Chondrocyte (in vitro differentiated cells): ENCODE measurements at places on chromosomes 12 and 14. TPM values are rescaled to one million over a fixed set of nuclear protein-coding genes. Genes with fewer than 3 reads are reported as not detected.

DNA sequence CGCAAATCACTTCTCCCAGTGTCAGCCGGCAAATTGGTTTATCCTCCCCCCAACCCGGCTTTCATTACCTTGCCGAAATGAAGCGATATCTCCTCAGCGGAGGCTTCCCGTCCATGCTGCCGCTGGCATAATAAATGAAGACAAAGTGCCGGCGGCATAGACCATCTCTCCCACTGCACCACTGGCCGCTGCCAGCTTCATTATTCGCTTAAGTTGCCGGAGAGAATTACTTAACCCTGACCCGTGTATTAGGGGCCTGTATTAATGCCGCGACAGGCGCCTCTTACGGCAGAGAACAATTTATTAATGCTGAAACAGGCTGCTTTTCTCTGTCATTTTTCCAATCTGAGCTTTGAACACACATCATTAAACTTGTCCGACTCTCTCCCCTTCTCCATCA lies 17.5 kb upstream of the GPATCH2L start:
- peaks cover 2% of the 10 kb centered on the region for H3K36me3 ChIP-seq
- no peak overlapping the region for H3K27ac ChIP-seq
- H3K27me3 ChIP-seq = peaks cover 64% of the 10 kb centered on the region
- H3K4me1 ChIP-seq = peaks cover 10% of the 10 kb centered on the region
- no peak overlapping the region for H3K4me3 ChIP-seq

DNA sequence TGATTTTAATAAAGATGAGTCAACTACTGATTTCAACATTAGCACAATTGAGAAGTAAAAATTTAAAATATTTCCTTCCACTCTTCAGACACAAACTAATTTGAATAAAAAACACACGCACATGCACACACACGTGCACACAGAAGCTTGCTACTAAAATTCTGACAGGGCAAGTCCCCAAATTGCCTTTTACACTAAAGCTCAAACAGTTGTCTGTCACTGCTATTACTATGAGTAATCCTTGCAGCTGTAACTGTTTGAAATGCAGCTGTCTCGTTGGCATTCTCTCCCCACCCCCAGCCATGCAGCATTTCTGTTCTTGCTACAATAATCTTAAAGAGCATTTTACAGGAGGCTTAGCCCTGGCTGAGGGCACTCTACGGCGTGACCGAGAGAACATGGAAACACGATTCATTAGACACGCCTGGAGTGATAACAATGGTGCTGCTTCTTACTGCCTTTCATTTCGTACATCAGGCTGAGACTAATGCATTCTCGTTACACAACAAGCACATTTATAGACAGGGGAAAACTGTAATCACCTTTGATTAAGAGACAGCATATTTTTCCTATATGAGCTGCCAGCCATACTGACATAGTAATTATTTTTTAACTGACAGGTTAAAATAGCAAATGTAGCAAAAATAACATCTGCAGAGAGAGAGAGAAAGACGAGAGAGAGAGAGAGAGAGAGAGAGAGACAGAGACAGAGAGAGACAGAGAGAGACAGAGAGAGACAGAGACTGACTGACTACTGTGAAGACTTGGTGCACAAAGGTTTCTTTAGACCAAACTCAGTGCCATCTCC lies 153.8 kb downstream of the MED13L start:
- no peaks in the 10 kb centered on the region for H3K27me3 ChIP-seq
- H3K27ac ChIP-seq = peak overlapping the region; percentile 95
- DNase-seq = no peak
- H3K36me3 ChIP-seq = no peaks in the 10 kb centered on the region
- H3K4me1 ChIP-seq = peaks cover 94% of the 10 kb centered on the region

DNA sequence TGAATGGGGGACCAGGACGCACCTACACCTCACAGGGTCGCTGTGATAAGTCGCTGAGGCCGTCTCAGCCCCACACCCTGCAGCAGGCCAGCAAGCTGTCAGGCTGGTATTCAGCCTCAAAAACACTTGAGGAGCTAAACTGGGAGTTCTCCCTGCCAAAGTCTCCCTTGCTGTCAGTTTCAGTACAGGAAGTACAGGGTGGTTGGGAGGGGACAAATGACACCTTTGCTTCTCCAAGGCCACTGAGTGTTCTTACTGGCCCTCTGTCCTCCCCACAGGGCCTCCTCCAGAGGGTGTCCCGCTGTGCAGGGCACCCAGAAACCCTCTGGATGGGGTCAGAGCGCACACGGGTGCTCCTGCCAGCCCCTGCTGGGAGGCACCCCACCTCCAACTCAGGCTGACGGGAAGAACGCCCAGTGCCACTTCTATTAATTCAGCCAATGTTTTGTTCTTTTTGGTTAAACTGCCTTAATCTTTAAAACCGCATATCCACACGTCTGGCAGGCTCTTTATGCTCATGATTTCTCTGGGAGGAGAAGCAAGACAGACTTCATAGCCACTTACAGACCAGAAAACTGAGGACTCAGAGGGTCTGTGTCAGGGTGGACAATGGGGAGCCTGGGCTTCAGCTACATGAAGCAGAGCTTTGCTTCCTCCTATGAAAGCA lies 75.9 kb downstream of the ITPK1 start:
- no peaks in the 10 kb centered on the region for H3K36me3 ChIP-seq
- no peak overlapping the region for H3K27ac ChIP-seq
- DNase-seq = no peak
- no peaks in the 10 kb centered on the region for H3K27me3 ChIP-seq

DNA sequence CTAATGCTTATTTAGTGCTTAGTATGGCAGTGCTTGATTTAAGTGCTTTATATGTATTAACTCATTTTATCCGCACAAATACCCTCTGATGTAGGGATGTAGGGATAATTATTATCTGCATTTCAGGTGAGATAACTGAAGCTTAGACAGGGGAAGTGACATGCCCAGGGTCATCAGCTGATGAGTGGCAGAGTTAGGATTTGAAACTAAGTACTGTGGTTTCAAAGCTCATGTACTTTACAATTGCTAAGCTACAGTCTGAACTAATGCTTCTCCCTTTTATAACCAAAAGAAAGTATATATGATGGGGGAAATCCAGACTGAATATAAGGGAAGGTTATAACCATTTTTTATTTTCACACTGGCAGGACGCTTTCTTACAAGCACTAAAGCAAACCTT lies 229.6 kb upstream of the NAV3 start:
- H3K4me1 ChIP-seq = no peaks in the 10 kb centered on the region
- no peak overlapping the region for H3K27ac ChIP-seq
- peaks cover 28% of the 10 kb centered on the region for H3K27me3 ChIP-seq
- no peak overlapping the region for H3K4me3 ChIP-seq

- H3K4me3 ChIP-seq = no peak overlapping the region
- no peak for DNase-seq
- H3K27me3 ChIP-seq = no peaks in the 10 kb centered on the region
- no peaks in the 10 kb centered on the region for H3K36me3 ChIP-seq
- H3K27ac ChIP-seq = no peak overlapping the region
- no peaks in the 10 kb centered on the region for H3K4me1 ChIP-seq
Measured at GRCh38 chr14:97428808-97429440, 631.7 kb downstream of the VRK1 start.

GRCh38 chr12:91773749-91774429 lies 371.8 kb downstream of the BTG1 start:
- peaks cover 19% of the 10 kb centered on the region for H3K4me1 ChIP-seq
- no peak overlapping the region for H3K27ac ChIP-seq
- no peaks in the 10 kb centered on the region for H3K36me3 ChIP-seq
- H3K4me3 ChIP-seq = no peak overlapping the region

DNA sequence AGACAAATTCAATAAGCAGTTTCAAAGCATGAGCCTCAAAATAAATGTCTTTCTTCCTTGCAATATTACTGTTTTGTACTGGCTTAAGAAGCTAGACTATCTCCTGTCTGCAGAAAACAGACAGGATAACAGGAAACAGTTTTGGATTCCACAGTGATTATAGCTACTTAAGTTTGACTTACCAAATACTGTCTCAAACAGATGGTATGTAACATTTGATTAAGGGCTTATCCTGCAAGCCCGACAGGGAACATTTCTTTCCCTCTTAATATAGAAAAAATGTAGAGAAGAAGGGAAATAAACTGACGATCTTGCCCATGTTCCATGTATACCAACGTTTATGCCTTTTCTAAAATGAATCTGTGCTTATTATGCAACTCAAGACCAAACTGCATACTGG lies 179.9 kb upstream of the EEA1 start:
- H3K4me3 ChIP-seq = no peak overlapping the region
- H3K36me3 ChIP-seq = no peaks in the 10 kb centered on the region
- H3K4me1 ChIP-seq = peaks cover 54% of the 10 kb centered on the region
- no peak for DNase-seq

DNA sequence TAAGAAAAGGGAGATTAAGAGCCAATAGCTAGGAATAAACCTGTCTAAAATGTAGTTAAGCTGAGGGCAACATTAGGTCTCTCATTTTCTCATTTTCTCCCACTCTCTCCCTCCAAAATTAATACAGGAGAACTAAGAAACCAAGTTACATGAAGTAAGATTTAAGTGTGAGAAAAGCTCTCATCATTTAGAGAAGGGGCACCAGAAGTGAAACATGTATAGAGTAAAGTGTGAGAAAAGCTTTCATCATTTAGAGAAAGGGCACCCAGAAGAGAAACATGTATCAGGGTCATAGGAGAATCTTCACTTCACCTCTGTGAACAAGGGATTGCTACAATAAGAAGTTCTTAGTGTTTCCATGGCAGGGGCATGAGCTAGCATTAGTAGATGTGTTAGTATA lies 132.4 kb upstream of the CNTN1 start:
- no peak for DNase-seq
- H3K4me1 ChIP-seq = no peaks in the 10 kb centered on the region
- H3K36me3 ChIP-seq = no peaks in the 10 kb centered on the region
- no peak overlapping the region for H3K27ac ChIP-seq
- H3K27me3 ChIP-seq = peaks cover 11% of the 10 kb centered on the region

GRCh38 chr14:104442107-104442551 lies 137.4 kb upstream of the C14orf180 start:
- peaks cover 5% of the 10 kb centered on the region for H3K36me3 ChIP-seq
- no peaks in the 10 kb centered on the region for H3K4me1 ChIP-seq
- peaks cover 7% of the 10 kb centered on the region for H3K27me3 ChIP-seq
- DNase-seq = peak; percentile 83
- no peak overlapping the region for H3K4me3 ChIP-seq

- H3K27me3 ChIP-seq = no peaks in the 10 kb centered on the region
- peaks cover 8% of the 10 kb centered on the region for H3K4me1 ChIP-seq
- no peak for DNase-seq
- H3K36me3 ChIP-seq = peaks cover 11% of the 10 kb centered on the region
Measured at GRCh38 chr12:63822352-63822751, 22.1 kb upstream of the SRGAP1 start.

DNA sequence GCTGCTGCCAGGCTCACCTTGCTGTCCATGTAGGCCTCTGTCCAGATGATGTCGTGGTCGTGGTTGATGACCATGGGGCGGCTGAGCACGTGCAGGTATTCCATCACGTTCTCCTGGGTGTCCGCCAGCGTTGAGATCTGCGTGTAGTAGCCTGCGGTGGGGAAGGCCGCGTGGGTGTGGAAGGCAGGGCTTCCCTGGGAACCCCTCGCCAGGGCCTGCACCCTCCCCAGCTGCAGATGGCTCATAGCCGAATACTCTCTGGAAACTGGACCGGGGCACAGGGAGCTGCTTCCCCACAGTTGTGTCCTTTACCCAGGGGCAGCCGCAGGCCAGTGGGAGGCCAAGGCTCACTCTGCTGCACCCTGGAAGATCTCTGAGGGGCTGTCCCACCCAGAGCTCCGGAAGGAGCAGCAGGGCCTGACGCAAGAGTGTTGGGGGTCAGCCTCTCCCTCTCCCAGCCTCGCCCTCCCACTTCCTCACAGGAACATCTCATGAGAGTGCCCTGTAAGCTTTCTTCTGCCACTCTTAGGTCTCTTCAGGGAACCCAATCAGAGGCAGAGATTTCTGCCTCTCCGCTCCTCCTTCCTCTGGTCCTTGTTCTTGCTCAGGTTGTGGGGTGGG lies 35.5 kb downstream of the CACNA2D4 start:
- peaks cover 1% of the 10 kb centered on the region for H3K36me3 ChIP-seq
- H3K27ac ChIP-seq = no peak overlapping the region
- H3K27me3 ChIP-seq = peaks cover 27% of the 10 kb centered on the region
- H3K4me1 ChIP-seq = no peaks in the 10 kb centered on the region

GRCh38 chr14:51087031-51087441 lies 7.9 kb downstream of the TRIM9 start:
- H3K27ac ChIP-seq = peak overlapping the region; percentile 33
- no peak overlapping the region for H3K4me3 ChIP-seq
- no peaks in the 10 kb centered on the region for H3K27me3 ChIP-seq
- H3K4me1 ChIP-seq = peaks cover 41% of the 10 kb centered on the region

GRCh38 chr14:92426237-92426636 lies 87.3 kb upstream of the RIN3 start:
- H3K27me3 ChIP-seq = no peaks in the 10 kb centered on the region
- peak overlapping the region; percentile 7 for H3K4me3 ChIP-seq
- H3K4me1 ChIP-seq = peaks cover 28% of the 10 kb centered on the region
- no peak for DNase-seq
- H3K36me3 ChIP-seq = peaks cover 4% of the 10 kb centered on the region
- H3K27ac ChIP-seq = peak overlapping the region; percentile 88

- no peaks in the 10 kb centered on the region for H3K36me3 ChIP-seq
- H3K4me3 ChIP-seq = peak overlapping the region; percentile 70
- H3K4me1 ChIP-seq = peaks cover 20% of the 10 kb centered on the region
- DNase-seq = no peak
- H3K27ac ChIP-seq = no peak overlapping the region
Measured at GRCh38 chr14:53963320-53964227, 6.9 kb upstream of the BMP4 start.

DNA sequence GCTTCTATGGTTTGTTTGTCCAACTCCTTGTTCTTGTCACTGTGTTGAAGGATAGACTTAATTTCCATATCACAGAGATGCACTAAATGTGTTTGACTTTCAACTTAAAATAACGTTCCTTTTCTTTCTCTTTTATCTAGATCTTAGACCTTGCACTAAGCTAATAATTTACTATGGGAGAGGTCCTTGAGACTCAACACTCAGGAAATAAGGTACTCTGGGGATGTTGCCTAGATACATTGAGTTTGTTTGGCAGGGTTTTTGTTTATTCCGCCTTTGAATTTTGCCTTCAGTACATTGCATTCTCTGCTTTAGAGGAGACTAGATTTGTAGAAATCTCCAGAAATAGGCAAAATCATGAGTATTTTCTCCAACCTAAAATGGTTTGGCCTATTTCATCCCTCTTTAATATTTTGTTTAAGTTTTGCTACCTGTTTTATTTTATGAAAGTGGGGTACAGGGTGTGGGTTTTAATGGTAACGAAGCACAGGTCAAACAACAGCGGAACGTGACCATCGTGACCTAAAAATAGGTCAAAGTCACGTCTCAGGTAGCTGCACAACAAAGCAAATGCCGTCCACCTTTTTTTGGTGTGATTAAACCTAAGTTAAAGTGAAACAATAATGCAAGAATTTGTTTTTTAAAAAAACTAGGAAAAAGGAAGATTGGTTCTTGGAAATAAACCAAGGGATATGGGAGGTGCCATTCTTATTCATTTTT lies 115.3 kb upstream of the CPSF6 start:
- peaks cover 10% of the 10 kb centered on the region for H3K4me1 ChIP-seq
- H3K27ac ChIP-seq = no peak overlapping the region
- H3K36me3 ChIP-seq = peaks cover 3% of the 10 kb centered on the region
- peaks cover 15% of the 10 kb centered on the region for H3K27me3 ChIP-seq
- no peak for DNase-seq

- H3K27ac ChIP-seq = no peak overlapping the region
- no peaks in the 10 kb centered on the region for H3K4me1 ChIP-seq
- DNase-seq = no peak
- H3K36me3 ChIP-seq = peaks cover 30% of the 10 kb centered on the region
- H3K4me3 ChIP-seq = no peak overlapping the region
- H3K27me3 ChIP-seq = no peaks in the 10 kb centered on the region
Measured at GRCh38 chr12:47636908-47637780, 68.7 kb downstream of the RPAP3 start.

PSMB5 gene
- total RNA-seq = 151 to 207 TPM (median 172 TPM) in 3 replicates

ATP5MC2 gene
- 201 to 204 TPM (median 203 TPM) in 3 replicates for total RNA-seq

STXBP6 gene
- 1.7 to 11.5 TPM (median 1.8 TPM) in 3 replicates for total RNA-seq

RBMS2 gene
- 57.0 to 65.3 TPM (median 57.6 TPM) in 3 replicates for total RNA-seq

NELL2 gene
- not detected in 3 replicates for total RNA-seq
